ENCODE measurements at places on chromosomes 11 and 22. TPM values are rescaled to one million over a fixed set of nuclear protein-coding genes. Genes with fewer than 3 reads are reported as not detected.

Gene XRCC6
- 182 TPM for total RNA-seq

- no peak overlapping the region for H3K4me3 ChIP-seq
- no peaks in the 10 kb centered on the region for H3K4me1 ChIP-seq
- DNase-seq: no peak
- no peaks in the 10 kb centered on the region for H3K36me3 ChIP-seq
- H3K27ac ChIP-seq: no peak overlapping the region
Measured at GRCh38 chr11:105524286-105524685, 85.6 kb upstream of the GRIA4 start.

DNA sequence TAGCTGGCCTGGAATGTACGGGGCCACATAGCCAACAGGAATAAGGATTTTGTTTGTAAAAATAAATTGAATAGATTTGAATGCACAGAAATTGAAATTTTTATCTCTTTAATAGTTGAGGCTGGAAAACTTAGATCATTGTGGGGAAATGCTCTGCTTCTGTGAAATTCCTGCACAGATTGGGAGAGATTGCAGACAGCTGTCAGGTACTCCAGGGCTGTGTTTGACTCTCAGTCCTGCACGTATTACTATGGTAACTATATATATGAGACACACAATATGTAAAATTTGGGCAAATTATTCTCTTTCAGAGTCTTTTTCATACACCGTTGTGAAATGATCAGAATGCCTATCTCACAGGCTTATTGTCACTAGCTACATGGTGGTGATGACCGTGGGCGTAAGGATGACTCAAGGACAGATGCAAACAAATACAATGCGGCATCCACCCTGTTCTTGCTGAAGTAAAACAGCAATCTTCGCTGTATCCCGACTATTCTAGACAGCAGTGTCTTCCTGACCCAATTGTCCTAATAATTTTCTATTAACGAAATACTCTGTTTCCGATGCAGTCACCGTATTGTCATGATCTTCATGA is 79.4 kb downstream of the ZC3H12C start:
- no peaks in the 10 kb centered on the region for H3K36me3 ChIP-seq
- no peak overlapping the region for H3K4me3 ChIP-seq
- H3K4me1 ChIP-seq: no peaks in the 10 kb centered on the region
- H3K27me3 ChIP-seq: no peaks in the 10 kb centered on the region
- no peak overlapping the region for H3K27ac ChIP-seq
- no peak for DNase-seq

DNA sequence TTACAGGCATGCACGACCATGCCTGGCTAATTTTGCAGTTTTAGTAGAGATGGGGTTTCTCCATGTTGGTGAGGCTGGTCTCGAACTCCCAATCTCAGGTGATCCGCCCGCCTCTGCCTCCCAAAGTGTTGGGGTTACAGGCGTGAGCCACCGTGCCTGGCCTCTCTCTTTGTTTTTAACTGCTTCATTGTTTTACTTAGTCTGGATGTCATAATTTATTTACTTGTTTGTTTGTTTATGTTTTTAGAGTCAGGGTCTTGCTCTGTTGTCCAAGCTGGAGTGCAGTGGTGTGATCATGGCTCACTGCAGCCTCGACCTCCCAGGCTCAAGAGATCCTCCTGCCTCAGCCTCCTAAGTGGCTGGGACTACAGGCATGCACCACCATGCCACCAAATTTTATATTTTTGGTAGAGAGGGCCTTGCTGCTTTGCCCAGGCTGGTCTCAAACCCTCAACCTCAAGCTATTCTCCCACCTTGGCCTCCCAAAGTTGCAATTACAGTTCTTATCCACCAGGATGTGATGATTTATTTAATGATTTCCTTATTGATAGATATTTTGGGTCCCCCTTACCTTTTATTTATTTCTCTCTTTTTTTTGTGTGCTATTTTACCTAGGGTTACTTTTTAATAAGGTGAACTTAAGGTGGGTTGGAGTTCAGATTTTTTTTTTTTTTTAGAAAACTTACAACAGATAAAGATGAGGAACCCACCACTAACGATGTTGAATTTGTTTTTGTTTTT is 52.6 kb upstream of the ADA2 start:
- no peak for DNase-seq
- H3K4me1 ChIP-seq: no peaks in the 10 kb centered on the region
- H3K4me3 ChIP-seq: no peak overlapping the region
- H3K27ac ChIP-seq: no peak overlapping the region
- no peaks in the 10 kb centered on the region for H3K27me3 ChIP-seq

DNA sequence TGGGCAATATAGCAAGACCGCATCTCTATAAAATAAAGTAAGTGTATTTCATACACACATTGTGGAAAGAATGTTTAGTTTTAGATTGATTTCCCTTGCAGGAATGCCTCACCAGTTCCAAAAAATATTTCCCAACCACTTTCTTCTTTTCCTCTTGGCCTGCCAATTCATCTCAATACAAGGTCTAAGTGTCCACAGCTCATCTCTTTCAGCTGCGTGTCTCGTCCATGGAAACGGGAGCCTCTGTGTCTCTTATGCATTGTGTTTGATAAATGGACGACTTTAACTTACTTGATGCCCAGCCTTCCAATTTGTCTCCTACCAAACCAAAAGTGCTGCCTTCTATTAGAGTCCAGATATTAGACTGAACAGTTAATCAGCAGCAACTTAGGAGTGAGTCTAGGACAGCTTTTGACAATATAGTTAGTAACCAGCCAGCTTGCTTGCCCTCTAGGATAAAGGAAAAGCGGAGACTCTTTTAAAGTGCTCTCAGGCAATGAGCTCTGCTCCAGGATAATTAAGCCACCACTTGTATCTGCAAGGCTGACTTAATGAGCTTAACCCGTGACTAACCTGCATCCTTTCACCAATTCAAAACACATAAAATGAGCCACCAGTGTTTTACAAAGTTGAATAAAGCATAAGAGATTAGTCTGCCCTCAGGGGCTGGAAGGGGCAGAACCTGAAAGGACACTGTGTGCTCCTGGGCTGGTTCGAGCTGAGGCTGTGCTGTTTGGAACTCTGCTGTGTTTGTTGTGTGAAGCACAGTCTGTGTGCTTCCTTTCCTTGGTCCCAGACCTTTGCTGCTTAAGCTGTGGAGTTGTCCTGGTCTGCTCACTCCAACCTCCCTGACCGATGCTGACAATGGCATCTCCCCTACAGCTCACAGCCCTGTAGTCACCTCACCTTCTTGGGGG is 27.5 kb downstream of the FBXO7 start:
- H3K27ac ChIP-seq: no peak overlapping the region
- no peak overlapping the region for H3K4me3 ChIP-seq
- no peaks in the 10 kb centered on the region for H3K27me3 ChIP-seq
- no peaks in the 10 kb centered on the region for H3K36me3 ChIP-seq

- H3K27ac ChIP-seq: no peak overlapping the region
- no peaks in the 10 kb centered on the region for H3K36me3 ChIP-seq
- H3K4me3 ChIP-seq: no peak overlapping the region
Measured at GRCh38 chr11:1780700-1781592, 17.2 kb upstream of the CTSD start.

Data from uterus (tissue), 4 donors.